ENCODE measurements at places on chromosomes 12 and 14.

DNA sequence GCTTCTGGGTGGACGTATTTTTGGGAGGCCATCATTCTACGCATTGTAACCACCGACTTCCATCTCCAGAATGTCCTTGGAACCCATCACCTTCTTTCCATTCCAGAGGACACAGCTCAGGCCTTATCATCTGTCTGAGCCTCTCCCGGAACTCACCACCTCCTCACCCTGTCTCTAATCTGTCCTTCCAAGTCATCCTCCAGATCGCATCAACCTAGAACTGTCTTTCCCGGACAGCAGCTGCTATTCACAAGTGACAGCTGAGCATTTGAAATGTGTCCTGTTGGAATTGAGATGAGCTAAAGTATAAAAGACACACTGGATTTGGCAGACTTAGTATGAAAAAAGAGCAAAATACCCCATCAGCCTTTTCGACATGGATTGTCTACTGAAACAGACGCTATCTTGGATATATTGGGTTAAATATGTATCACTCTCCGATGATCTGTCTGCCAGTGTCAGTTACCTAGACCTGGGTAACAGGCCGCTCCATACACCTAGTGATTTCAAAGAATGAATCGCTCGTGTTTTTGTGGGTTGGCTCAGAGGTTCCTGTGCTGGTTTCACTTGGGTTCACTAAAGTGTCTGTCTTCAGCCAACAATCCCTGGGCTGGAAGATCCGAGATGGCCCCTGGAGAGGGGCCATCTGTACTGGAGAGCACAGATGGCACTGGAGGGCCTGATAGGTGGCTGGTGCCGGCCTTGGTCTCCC, 104.4 kb upstream of the RFLNA start:
- no peak for DNase-seq

DNA sequence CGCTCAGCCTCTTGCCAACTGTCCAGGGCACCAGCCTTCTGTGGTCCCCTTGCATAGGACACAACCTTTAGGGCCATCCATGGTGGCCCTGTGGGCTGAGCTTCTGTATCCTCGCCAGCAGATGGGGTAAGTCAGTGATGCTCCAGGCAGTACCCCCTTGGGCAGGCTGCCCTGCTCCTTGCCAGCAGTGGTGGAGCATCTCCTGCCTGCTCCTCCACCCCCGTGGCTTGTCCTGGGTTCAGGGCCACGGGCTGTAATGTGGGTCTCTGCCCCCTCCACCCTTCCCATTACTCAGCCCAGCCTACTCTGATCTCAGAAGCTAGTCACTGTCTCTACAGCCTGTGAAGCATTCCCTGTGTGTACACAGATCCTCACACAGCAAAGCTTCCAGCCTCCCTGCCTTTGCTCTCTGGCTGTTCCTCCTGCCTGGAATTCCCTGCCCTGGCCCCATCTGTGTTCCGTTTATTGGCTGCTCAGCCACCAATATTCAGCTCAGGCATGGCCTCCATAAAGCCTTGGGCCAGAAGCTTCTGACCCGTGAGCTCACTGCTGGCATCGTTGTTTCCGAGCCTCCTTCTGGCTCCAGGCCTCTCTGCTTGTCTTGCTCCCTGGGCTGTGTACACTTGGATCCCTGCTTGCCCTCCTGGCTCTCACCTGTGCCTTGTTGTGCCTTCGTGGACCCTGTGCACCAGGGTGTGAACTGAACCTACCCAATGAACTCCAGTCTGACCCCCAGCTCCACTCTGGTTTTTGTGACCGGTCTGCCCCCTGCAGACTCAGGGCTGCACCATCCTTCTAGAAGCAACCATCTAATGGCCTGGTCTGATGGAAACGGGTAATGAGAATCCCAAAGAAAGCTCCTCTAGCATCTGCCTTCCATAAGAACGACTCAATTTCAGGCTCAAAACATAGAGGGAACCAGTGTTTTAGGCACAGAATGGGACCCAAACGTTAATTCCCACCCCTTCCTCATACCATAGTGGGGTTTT, 177.0 kb upstream of the PRMT8 start:
- peak; percentile 60 for DNase-seq

DNA sequence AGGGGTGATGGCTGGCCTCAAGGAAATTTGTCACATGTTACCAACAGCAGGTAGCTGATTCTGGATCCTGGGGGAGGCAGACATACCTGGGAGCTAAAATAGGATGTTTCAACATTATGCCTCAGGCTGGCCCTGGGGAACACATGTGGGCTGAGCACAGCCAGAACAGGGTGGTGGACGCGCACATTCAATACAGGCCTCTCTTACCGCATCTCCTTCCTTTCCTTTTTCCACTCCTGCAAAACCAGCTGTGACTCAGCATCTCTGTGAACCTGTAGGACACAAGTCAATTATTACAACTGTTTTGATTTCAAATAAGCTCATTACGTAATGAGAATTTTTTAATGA, 61.0 kb downstream of the NT5DC3 start:
- no peak for DNase-seq

DNA sequence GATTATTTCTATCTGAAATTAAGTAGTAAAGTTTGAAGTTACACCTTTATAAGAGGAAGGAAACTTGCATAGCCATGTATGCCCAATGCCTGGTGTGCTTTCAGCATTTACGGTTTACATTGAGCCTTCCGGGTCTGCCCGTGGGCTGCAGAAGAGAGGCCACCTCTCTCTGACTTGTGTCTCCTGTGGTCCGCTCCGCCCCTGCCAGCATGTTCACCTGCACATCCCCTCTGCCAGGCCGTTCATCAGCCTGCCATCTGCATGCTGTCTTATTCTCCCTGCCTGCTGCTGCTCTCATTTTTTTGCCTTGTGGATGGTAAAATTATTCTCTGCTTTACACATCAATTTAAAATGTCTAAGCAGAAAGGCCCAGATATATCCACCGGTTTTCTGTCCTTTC, 41.5 kb upstream of the DYNC1H1 start:
- DNase-seq = no peak

DNA sequence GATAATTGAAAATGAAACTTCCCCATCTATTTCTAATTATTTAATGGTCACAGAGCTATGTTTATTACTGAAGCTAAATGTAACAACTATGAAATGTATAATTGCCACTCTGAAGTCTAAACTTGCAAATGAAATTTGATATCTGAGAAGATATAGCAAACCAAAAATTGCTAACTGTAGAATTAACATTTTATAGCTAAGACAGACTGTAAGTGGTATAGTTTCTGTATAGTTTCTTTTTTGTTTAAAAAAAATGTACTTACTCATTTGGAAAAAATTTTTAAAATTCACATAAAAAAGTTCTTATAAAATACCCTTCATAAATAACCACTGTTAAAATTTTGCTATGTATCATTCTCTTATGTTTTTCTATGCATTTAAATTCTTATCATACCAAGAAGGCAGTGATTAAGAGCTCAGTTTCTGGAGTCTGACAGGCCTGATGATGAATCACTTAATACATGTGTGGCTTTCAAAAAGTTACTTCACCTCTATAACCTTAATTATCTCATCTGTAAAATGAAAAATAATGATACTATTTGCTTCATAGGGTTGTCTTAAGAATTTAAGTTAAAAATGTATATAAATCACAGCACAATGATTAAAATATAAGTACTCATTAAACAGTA, 214.7 kb upstream of the GARIN2 start:
- no peak for DNase-seq

DNA sequence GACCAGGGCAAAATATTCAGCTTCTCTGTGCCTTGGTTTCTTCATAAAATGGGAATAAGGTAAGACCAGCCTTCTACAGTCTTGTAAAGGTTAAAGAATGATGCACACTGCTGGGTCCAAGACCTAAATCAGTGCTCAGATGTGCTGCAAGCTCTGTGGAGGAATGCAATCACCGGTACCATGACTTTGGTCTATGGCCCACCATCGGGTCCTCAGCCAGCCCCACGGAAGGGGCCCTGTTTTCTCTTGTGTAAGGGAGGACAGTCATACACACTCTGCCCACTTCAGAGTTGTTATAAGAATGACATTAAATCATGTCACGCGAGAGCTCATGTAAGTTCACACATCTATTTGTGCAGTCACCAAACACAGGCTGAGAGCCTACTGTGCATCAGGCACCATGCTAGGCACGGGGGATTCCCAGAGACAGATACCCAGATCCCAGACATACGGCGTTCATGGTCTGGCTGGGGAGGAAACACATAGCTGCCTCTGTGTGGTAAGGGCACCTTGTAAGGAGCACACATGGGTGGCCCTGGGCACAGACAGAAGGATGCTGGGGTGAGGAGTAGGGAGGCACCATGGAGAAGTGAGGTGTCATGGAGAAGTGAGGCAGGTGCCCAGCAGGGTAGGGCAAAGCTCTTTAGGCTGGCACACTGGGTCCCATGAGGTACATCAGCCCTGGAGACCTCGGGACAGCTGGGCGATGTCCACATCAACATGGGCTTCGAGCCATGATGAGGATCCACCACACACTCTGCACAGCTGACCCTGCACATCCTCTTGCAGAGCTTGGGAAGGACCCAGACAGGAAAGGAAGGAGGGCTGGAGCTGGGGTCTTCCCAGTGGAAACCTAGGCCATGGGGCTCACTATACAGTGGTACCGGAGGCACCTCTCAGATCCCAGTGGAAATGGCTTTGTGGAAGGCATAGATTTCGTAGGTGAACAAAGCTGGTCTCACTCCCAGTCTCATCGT, 190.4 kb upstream of the DIO3 start:
- DNase-seq = no peak
